ENCODE measurements at places on chromosomes 16 and 17. TPM values are rescaled to one million over a fixed set of nuclear protein-coding genes. Genes with fewer than 3 reads are reported as not detected.

DNA sequence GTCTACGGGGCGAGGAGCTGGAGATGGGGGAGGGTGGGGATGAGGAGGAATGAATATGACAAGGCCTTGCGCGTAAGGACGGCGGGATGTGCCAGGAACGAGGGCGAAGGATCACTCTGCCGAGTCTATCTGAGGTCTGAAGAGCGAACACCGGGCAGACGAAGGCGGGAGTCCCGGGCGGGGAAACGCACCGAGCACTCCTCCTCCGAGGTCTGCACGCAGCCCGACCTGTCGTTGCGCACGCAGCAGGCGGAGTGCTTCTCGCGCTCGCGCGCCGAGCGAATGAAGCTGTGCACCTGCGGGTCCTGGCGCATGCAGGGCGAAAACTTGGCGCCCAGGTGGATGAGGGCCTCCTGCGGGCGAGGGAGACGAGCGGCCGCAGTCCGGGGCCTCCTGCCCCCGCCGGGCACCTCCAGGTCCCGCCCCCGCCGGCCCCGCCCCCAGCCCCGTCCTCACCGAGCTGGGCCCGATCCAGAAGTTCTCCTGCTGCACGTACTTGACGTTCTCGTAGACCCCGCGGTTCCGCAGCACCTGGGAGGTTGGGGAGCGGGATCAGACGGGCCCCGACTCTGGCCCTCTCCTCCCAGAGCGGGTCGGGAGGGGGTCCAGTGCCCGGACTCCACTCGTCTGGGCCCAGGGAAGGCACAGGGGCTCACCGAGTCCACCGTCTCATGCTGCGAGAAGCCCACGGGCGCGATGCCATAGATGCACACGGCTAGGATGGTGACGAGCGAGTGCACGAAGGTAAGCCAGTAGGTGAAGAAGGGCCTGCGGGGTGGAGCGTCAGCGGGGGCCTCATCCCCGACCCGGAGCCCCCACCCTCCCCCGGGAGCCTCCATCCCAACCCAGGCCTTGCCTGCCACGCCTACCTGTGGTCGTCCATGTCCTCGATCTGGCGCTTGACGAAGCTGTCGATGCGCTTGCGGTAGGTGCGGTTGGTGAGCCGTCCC is 7.6 kb downstream of the SNRNP25 start:
- DNase-seq = no peak

DNA sequence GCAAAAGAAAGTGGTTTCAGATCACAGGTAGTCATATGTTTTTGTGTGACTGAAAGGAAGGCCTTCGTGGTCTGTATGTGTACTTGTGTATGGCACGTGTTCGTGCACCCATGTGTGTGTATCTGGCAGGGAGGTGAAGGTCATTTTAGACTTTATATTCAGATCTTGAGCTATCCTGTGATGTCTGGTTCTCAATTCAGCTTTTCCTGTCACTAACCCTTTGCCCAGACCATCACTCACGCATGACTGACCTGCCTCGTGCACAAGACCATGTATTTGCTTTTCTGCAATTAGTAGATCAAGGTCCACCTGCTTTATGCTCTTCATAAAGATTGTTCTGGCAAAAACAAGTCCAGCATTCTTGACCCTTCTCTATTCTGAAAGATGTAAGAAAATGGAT is 139.7 kb upstream of the MAF start:
- no peak for DNase-seq

- no peak for DNase-seq
Observed at GRCh38 chr17:9676084-9676483, 30.8 kb downstream of the USP43 start.

GRCh38 chr17:19343256-19343630 is 19.3 kb downstream of the B9D1 start:
- no peak for DNase-seq

- DNase-seq = no peak
Observed at GRCh38 chr16:79171504-79171903, 429.0 kb downstream of the MAF start.

- no peak for DNase-seq
Observed at GRCh38 chr17:68480885-68481284, 23.6 kb upstream of the WIPI1 start.

DNA sequence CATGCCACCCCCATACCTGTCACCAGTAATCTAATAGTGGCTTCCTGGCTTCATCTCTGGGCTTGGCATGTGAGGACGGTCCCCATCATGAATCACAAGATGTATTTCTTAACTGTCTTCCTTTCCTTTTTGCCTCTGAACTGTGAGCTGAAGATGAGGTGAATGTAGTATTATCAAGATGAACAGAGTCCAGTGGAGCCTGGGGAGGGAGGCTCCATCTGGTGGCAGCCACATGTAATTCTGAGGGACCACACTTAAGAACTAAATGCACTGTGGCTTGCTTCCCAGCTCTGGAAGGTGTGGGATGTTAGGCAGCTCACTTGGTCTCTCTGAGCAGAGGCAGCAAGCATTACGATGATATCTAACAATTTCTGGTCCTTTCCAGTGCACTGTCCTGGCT is 354.9 kb upstream of the ASIC2 start:
- no peak for DNase-seq

DNA sequence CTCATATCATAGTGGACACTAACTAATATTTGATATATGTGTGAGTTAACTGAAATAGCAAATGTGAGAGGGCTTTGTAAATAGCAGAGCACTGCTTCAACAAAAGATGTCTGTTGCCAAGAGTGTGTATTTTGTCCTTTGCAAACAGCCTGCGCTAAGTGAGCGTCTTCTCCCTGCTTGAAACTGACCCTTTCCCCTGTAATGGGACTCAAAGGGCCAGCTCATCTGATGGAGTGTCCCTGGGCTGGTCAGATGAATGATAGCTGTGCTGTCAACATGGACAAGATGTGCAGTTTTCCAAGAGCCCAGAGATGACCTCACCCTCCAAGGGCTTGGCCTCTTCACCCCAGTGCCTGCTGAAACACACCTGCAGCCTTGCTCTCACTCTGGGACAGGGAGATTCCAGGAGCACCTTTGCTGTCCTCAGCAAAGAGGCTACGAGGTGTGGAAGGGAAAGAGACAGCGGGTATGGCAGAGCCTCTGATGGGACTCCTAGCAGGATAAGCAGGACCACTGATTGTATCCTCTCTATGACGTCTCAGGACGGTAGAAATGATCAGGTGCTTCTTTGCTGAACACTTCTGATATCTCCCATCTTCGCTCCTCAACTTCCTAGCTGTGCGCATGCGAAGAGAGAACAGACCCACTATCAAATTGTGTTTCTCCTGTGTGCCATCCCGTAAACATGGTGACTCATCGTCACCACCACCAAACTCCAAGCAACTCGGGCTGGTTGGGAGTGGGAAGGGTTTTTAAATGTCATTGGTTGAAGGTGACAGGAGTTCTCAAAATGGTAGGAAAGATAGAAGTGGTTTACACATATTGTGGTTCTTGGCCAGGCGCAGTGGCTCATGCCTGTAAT is 35.8 kb upstream of the TBX2 start:
- no peak for DNase-seq

DNA sequence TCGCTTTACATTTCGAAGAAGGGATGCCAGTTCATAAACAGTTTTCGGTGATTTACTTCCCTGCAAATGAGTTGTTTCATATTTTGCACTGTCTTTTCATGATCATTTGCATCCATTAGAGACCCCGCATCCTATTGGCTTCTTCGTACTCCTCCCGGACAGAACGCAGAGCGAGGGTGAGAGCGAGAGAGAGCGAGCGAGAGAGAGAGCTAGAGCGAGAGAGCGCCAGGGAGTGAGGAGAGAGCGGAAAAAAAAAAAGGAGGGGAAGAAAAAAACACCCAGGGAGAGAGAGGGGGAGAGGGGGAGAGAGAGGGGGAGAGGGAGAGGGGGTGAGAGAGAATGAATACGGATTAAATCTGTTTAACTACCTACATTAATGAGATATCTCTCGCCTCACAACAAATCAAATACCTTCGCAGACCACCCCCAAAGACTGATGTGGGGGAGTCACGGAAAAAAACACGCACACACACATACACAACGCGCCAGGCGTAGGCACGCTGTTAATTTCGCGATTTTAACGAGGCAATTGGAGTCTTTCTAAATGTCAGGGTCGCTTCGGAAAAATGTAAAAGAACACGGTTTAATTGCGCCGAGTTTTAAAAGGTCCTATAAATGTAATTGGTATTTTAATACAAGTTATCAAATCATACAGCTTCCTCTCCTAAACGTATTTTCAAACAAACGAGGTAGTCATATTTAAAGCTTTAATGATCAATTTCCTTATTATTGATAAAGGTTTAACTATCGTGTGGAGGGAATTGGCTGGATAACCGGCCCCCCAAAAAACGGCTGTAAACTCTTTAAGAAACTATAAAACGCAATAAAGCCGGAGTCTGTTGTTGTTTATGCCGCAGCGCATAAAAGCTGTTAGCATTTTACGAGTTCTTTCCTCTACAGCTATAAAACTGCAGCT is at the start of gene HOXB8:
Gene HOXB8 (minus strand): TSS at position 246 of the 916 bp plus-strand sequence. CDS start 588 bp downstream, outside the sequence.
- no peak for DNase-seq

- DNase-seq = no peak
Observed at GRCh38 chr17:70905796-70906195, 736.5 kb downstream of the KCNJ2 start.

DNA sequence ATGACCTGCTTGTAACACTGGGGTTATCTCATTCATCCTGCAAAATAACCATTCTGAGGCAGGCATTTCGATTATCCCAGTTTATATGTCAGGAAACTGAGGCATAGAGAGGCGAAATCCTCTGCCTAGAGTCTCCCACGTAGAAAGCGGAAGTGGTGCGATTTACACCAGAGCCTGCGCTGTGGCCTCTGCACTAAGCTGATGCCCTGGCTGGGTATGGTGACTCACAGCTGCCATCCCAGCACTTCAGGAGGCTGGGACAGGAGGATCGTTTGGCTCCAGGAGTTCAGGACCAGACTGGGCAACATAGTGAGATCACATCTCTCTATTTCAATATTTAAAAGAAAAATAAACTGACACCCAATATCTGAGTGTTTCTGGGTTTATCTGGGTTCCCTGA is 59.3 kb upstream of the BCO1 start:
- DNase-seq = no peak

GRCh38 chr17:78291944-78292910 is 60.8 kb downstream of the TMEM235 start:
- no peak for DNase-seq

GRCh38 chr16:83983491-83983890 is 15.4 kb downstream of the NECAB2 start:
- DNase-seq = no peak

- no peak for DNase-seq
Observed at GRCh38 chr17:67434061-67434525, 57.0 kb downstream of the PITPNC1 start.

- no peak for DNase-seq
Observed at GRCh38 chr17:39555368-39555767, 52.4 kb downstream of the NEUROD2 start.

DNA sequence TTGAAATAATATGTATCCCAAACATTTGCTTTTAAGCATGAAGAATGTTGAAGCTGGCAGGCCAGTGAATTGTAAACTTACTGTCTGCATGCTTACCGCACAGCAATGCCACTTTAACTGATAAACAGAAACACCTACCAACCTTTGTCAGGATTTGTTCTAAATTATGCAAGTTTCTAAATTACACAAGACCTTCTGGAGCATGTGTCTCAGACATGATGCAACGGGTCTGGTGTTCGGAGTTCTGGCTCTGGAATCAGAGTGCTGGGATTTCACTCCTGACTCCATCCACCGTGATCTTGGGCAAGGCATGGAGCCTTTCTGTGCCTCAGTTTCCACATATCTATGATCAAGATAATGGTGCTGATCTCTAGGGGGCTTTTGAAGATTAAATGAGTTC is 111.2 kb downstream of the CCT6B start:
- no peak for DNase-seq

DNA sequence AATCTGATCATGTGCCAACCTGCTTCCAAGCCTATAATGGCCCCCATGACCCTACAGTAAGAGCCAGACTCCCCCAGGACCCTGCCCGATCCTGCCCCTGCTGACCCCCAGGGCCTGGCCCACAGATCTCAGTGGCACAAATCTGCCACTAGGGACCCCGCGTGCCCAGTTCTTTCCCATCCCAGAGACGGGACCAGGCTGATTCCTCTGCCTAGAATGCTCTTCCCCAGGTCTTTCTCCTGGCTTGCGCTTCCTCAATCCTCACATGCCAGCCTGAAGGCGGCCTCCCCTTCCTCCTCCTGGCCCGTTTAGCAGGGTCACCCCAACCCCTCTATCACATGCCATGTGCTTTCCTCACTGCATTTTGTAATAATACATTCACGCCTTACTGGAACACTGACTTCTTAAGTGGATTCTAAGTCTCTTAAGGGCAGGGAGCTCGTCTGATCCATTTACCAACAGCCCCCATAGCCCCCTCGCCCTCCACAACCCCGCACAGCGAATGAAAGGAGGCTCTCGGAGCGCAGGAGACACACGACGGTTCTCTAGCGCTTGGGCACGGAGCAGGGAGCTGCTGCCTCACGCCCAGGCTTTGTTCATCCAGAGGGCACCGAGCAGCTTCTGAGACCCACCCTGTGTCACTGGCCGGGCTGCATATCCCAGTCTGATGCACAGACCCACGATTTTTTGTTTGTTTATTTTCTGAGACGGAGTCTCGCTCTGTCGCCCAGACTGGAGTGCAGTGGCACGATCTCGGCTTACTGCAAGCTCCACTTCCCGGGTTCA is 1.2 kb downstream of the TRIM65 start:
- DNase-seq = no peak

GRCh38 chr16:14111713-14112538 is 40.8 kb downstream of the MRTFB start:
- no peak for DNase-seq

GRCh38 chr16:3022684-3023414 is 893 bp downstream of the HCFC1R1 start:
- DNase-seq = no peak

- DNase-seq = no peak
Observed at GRCh38 chr17:13491491-13491890, 110.2 kb downstream of the HS3ST3A1 start.

GRCh38 chr17:7632492-7632894 is 2.6 kb downstream of the SHBG start:
- no peak for DNase-seq

GRCh38 chr16:6698548-6698947 is 634.1 kb upstream of the RBFOX1 start:
- DNase-seq = no peak

Gene VPS35
- 104 TPM for total RNA-seq

Gene KRT27
- total RNA-seq = not detected

Gene TBC1D3I
- 0.19 TPM for total RNA-seq

Gene FOXL1
- total RNA-seq = 0.26 TPM

Gene OR3A3
- total RNA-seq = not detected

Gene ITGAD
- 0.39 TPM for total RNA-seq

Gene SLC47A1
- total RNA-seq = 7.0 TPM

Gene KRT24
- not detected for total RNA-seq

Gene TM4SF5
- not detected for total RNA-seq

Gene DNAAF8
- total RNA-seq = 1.3 TPM

Gene NQO1
- 270 TPM for total RNA-seq

Measured in mesenteric fat pad (tissue), 1 donor.